ENCODE measurements at places on chromosomes 12 and 14. TPM values are rescaled to one million over a fixed set of nuclear protein-coding genes. Genes with fewer than 3 reads are reported as not detected.

GRCh38 chr14:35287431-35288013 is 4.7 kb upstream of the PSMA6 start:
- DNase-seq = no peak

DNA sequence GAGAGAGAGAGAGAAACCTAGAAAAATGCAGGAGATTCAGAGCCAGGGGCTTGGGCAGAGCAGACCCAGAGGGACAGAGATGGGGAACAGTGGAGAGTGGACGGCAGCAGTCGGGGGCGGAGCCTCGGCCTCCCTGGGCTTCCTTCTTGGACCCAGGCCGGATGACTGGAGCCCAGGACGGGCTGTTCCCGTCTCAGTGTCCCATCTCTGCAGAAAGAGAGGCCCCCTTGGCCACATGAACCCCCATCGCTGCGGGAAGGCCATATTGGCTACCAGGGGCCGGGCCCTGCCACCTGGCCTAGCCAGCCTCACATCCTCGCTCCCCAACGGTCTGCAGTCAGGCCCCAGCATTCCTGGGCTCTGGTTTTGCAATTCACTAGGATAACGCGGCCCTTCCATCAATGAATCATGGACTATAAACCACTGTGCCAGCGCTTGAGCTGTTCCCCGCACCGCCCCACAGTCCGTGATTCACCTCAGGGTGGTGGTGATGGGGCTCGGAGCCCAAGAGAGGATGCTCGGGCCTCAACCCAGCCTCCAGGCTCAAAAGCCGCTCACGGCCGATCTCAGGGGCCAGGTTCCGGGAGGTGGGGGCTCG is 116.5 kb downstream of the RFLNA start:
- DNase-seq = no peak

- no peak for DNase-seq
Measured at GRCh38 chr12:85695097-85695715, 141.0 kb downstream of the RASSF9 start.

GRCh38 chr12:15368812-15369211 is 46.5 kb downstream of the PTPRO start:
- DNase-seq = no peak

GRCh38 chr12:122087431-122088178 is 9.0 kb downstream of the MLXIP start:
- no peak for DNase-seq

DNA sequence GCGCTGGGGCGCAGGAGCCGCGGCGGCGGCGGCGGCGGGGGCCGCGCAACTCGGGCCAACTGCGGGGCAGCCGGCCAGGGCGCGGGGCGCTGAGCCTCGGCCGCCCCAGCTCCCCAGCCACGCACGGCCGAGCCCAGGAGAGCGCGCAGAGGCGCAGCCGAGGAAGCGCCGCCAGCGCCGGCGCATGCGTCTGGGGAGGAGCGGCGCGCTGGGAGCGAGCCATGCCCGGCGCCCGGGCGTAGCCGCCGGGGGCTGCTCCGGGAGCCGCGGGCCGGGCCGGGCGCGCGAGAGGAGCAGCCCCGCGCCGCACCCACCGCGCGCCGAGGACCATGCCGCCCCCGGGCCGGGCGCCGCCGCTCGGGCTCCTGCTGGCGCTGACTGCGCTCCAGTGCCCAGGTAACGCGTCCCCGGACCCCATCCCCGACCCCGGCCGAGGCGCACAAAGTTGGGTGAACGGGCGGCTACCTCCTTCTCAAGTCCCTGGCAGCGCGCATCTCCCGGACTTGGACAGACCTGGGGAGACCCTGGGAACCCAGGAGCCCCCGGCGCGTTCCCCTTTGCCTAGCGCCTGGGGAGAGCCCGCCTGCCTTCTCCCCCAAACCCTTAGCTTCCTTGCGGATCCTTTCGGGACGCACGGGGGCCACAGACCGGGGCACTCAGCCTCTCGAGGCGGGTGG is 121.4 kb downstream of the AACS start:
- DNase-seq = no peak

DNA sequence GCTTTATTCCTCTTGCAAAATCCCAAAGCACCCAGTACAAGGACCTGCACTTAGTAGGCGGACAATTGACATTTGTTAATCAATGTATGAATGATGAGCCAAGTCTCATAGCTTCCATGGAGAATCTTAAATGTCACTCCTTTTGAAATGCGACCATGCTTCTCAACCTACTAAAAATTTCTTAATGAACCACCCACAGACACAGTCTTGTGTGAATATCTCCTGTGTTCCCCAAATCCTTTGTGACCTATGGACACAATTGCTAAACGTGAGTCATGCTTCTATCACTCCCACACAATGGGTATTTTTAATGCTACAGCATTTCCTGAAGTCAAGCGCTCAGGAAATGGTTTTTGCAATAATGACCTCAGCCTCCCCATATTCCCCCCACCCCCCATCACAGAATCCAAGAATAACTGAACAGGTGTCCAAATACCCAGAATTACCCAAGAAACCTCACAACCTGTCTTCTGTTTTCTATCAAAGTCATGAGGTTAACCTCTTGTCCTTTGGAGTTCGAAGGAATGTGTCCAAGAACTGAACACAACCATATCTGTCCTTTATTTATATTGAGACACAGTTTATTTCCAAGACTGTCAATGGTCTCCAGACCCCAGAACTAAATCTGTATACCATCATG is 163.6 kb upstream of the PLEKHG7 start:
- no peak for DNase-seq

GRCh38 chr14:35821564-35822411 is 4.3 kb upstream of the BRMS1L start:
- no peak for DNase-seq

DNA sequence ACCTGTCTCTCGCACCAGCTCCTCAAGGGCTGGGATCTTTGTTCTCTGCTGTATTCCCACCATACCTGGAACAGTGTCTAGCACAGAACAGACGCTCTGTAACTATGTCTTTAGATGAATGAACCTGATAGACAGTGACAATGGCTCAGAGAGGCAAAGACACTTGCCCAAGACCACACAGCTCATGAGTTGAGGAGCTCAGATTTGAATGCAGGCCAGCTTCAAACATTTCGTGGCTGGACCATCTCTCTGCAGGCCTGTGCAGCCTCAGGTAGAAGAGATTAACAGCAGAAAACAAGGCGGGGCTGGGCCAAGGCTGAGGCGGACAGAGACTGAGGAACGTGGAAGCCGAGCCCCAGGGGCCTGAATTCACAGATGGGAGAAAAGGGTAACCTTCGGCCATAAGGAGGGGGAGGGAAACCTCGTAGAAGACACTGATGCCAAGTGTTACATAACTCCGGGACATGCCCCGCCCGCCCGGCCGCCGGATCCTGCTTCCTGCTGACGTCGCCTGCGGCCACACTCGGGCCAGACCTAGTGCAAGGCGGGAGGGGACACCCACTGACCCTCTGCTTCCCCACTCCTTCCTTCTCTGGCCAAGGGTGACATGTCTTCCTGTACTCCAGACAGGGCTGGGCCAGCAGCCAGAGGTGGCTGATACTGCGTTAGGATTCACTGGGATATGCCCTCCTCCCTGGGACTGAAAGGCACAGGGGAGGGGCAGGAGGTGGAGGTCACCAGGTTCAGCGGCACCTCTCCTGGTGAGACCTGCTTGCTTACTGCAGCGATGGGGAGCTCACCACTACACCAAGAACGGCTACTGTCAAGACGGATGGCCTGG is 86.8 kb downstream of the RFLNA start:
- peak; percentile 94 for DNase-seq

DNA sequence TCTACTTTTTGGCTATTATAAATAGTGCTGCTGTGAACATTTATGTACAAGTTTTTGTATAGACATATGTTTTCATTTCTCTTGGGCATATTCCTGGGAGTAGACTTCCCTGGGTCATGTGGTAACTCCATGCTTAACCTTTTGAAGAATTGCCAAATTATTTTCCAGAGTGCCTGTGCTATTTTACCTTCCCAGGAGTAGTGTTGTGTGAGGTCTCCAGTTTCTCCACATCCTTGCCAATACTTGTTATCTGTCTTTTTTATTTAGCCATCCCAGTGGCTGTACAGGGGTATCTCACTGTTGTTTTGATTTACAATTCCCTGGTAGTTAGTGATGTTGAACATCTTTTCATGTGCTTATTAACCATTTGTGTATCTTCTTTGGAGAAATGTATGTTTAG is 18.9 kb downstream of the UBE3B start:
- DNase-seq = no peak

- DNase-seq = no peak
Measured at GRCh38 chr12:89529738-89530137, 3.9 kb upstream of the POC1B start.

DNA sequence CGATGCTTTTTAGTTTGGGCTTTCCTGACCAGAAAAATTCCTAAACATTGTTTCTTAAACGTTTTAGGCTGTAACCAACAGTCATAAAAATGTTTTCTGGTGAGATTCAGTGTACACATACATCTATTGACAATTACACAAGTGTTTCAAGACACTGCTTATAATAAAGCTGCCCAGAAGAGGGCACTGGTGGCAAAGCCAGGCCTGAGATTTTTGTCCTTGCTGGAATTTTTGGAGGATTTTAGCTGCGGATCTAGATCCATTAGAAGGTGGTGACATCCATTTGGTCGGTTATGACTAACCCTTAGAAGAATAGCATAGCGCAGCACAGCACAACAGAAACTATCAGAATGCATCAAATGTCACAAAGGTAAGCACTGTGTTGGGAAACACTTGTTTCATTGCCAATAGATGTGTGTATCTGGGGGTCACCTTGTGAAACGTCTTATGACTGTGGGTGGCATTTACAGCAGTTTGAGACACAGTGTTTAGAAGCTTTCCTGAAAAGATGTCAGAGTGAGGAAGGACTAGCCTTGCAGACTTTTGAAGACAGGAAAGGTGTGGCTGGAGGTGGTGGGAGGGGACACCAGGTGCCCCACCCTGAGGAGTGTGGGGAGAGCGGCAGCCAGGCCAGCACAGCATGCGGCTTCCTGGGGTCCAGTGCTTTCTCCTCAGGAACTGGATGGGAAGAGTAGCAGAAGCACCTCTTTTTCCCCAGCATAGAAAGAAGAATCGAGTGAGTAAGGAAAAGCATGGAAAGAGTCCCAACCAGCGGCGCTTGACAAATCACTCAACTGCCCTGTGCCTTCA is 54.7 kb upstream of the FKBP4 start:
- DNase-seq = no peak

GPR135 gene
- 4.7 TPM for total RNA-seq

SLC8A3 gene
- total RNA-seq = not detected
